ENCODE measurements at places on chromosomes 6 and 20. TPM values are rescaled to one million over a fixed set of nuclear protein-coding genes. Genes with fewer than 3 reads are reported as not detected.

- H3K4me3 ChIP-seq, result no peak overlapping the region
- DNase-seq, result no peak
- no peaks in the 10 kb centered on the region for H3K36me3 ChIP-seq
- H3K4me1 ChIP-seq, result no peaks in the 10 kb centered on the region
- no peaks in the 10 kb centered on the region for H3K27me3 ChIP-seq
Measured at GRCh38 chr20:6819599-6819998, 52.1 kb downstream of the BMP2 start.

GRCh38 chr6:11198663-11199603 lies 33.5 kb downstream of the NEDD9 start:
- H3K27me3 ChIP-seq, result no peaks in the 10 kb centered on the region
- H3K27ac ChIP-seq, result peak overlapping the region; percentile 91
- peaks cover 80% of the 10 kb centered on the region for H3K4me1 ChIP-seq
- H3K4me3 ChIP-seq, result peak overlapping the region; percentile 42

DNA sequence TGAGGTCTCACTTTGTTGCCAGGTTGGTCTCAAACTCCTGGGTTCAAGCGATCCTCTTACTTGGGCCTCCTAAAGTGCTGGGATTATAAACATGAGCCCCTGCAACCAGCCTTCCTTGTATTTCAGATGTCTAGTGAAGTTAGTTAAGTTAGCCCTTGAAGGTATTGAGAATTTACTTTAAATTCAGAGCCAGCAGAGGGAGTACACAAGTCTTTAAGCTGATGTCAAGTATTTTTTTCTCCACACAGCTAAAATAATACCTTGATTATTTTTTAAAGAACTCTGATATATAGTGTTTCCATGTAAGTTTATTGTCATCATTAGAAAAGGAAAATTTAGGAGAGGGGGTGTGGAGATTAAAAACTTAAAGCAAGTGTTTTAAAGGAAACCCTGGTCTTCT lies 9.8 kb downstream of the FOXO3 start:
- no peak overlapping the region for H3K27ac ChIP-seq
- peaks cover 6% of the 10 kb centered on the region for H3K27me3 ChIP-seq
- peaks cover 24% of the 10 kb centered on the region for H3K4me1 ChIP-seq
- H3K4me3 ChIP-seq, result no peak overlapping the region
- H3K36me3 ChIP-seq, result peaks cover 37% of the 10 kb centered on the region

The RPS10 gene
- 1,606 TPM for total RNA-seq

DNA sequence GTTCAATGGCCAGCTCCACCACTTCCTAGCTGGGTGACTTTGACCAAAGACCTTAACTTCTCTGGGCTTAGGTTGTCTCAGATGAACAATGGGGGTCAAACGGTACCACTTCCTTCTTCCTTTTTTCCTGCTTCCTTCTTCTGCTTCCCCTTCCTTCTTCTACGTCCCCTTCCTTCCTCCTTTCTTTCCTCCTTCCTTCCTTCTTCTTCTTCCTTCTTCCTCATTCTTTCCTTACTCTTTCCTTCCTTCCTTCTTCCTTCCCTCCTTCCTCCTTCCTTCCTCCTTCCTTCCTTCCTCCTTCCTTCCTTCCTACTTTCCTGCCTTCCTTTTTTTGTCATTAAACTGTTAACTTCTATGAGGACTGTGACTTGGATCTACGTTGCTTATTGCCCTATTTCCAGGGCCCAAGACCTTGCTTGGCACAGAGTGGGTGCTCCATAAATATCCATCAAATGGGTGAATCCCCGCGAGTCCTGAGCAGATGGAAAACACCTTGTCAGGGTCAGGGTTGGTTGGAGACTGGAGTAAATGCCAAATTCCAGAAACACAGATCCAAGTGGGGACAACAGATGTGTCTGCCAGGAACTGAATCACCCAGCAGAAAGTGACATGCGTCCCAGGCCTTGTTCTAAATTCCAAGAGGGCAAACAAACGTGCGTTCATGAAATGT lies 243.3 kb downstream of the PREX1 start:
- H3K36me3 ChIP-seq, result no peaks in the 10 kb centered on the region
- DNase-seq, result no peak
- no peaks in the 10 kb centered on the region for H3K4me1 ChIP-seq
- no peak overlapping the region for H3K4me3 ChIP-seq
- H3K27ac ChIP-seq, result no peak overlapping the region

GRCh38 chr6:130600880-130601341 lies 226.3 kb upstream of the SMLR1 start:
- H3K27ac ChIP-seq, result no peak overlapping the region
- peaks cover 12% of the 10 kb centered on the region for H3K4me1 ChIP-seq
- H3K4me3 ChIP-seq, result no peak overlapping the region
- H3K27me3 ChIP-seq, result peaks cover 4% of the 10 kb centered on the region

The CRISP2 gene
- total RNA-seq, result not detected

DNA sequence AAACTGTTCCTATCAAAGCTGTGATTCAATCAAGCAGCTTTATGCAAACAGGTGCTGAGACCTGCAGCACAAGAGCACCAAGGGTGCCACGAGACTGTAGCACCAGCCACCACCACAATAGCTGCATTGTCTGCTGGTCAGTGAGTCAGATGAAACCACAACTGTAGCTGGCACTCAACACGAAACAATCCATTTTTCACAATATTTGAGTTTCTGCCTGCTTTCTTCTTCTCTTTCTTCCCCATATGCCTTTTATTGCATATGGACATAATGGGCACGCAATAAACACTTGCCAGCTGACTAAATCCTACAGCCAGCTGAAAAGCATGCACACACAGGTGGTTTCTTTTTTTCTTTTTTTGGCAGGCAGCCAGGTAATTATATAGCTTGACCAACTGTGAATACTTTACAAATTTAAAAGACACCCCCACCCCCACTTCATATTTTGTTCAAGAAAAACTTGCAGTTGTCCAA lies 16.6 kb downstream of the SLC2A12 start:
- H3K36me3 ChIP-seq, result no peaks in the 10 kb centered on the region
- no peak for DNase-seq
- peaks cover 26% of the 10 kb centered on the region for H3K4me1 ChIP-seq
- no peak overlapping the region for H3K27ac ChIP-seq

The GTSF1L gene
- not detected for total RNA-seq

- H3K27ac ChIP-seq, result no peak within 1 kb of the TSS
- peaks cover 86% of the 10 kb centered on the region for H3K27me3 ChIP-seq
- DNase-seq, result no peak
- H3K36me3 ChIP-seq, result no peaks in the 10 kb centered on the region
- H3K4me3 ChIP-seq, result no peak within 1 kb of the TSS
Measured at GRCh38 chr20:57266291-57267157, at the start of gene BMP7. Gene BMP7 (minus strand): TSS chr20:57266641. CDS start chr20:57266122, 519 bp downstream.

GRCh38 chr6:169529931-169530751 lies 171.7 kb downstream of the WDR27 start:
- peak overlapping the region; percentile 74 for H3K27ac ChIP-seq
- peak overlapping the region; percentile 31 for H3K4me3 ChIP-seq
- peaks cover 20% of the 10 kb centered on the region for H3K4me1 ChIP-seq
- H3K27me3 ChIP-seq, result peaks cover 2% of the 10 kb centered on the region
- peak; percentile 37 for DNase-seq

DNA sequence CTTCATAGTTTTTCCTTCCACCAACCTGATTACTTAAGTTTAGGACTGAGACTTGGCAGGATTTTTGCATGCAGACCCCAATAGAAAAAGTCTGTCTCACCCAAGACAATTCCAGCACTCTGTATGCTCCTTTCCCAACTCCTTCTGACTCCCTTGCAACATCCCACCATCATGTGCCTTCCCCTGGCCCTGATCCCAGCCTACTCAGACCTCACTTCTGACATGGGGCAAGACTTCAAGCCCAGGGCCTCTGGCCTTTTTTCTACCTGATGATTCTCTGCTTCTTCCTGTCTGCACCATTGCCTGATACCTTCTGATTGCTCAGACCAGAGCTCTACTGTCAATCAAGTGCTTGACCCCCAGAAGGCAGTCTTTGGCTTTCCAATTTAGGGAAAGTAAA lies 96.6 kb downstream of the HAO1 start:
- H3K4me3 ChIP-seq, result no peak overlapping the region
- no peak overlapping the region for H3K27ac ChIP-seq
- H3K36me3 ChIP-seq, result no peaks in the 10 kb centered on the region
- H3K27me3 ChIP-seq, result no peaks in the 10 kb centered on the region

DNA sequence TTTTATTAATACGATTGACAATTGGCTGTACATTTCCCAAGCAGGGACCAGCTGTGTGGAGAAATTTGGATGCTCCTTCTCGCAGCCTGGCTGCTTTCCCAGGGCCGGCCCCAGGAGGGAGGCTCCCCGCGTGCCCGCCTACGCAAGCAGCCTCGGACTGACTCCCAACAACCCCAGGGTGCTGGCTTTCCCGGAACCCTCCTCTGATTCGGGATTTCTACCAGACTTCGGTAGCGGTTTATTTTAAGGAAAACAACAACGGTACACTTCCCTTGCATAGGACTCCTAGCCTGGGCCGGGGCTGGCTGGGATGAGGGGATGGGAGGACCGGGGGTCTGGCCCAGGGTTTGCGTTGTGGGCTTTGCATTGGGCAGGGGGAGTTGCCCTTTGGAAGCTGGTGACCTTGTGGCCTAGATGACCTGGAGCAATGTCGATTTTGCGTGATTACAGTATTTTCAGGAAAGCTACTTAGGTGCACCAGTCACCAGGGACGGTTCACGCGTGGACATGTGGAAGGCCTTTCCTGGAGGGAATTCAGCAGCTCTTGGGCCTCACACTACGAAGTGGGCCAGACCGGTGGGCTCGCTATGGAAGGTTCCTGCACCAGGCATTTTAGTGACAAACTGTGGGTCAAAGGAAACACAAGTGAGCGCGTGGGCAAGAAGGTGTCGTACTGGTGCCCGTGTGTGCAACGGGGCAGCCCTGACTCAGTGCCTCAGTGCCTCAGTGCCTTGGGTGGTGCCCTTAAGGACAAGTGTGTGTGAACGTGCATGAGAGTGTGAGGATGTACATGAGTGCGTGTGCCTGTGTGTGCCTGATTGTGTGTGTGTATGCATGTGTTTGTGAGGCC lies 20.7 kb upstream of the PHACTR3 start:
- H3K4me1 ChIP-seq, result peaks cover 14% of the 10 kb centered on the region
- peaks cover 6% of the 10 kb centered on the region for H3K27me3 ChIP-seq
- H3K27ac ChIP-seq, result no peak overlapping the region

DNA sequence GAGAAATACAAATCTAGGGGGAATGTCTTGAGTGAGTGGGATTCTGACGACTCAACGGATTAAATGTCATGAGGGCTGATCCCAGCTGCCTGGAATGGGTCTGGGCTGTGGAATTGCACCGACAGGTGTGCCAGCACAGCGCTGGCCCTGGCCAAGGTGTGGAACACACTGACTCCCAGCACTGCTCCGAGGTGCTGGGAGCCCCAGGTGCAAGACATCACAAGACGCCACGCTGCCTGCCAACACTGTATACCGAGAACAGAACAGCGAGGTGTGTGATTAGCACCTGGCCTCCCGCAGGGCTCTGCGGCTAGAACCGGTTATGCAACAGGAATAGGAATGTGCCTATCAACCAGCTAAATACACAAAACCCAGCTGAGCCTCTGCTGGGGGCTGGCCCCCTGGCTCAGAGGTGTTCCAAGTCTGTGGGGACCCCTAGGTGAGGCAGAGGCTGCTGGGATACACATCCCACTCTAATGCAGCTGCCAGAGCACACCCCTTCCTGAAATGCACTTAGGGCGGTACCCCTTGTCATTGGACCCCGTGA lies 24.8 kb upstream of the APMAP start:
- H3K4me3 ChIP-seq, result no peak overlapping the region
- peak overlapping the region; percentile 36 for H3K27ac ChIP-seq
- no peaks in the 10 kb centered on the region for H3K27me3 ChIP-seq
- H3K36me3 ChIP-seq, result peaks cover 3% of the 10 kb centered on the region
- H3K4me1 ChIP-seq, result no peaks in the 10 kb centered on the region

The GJA10 gene
- not detected for total RNA-seq

DNA sequence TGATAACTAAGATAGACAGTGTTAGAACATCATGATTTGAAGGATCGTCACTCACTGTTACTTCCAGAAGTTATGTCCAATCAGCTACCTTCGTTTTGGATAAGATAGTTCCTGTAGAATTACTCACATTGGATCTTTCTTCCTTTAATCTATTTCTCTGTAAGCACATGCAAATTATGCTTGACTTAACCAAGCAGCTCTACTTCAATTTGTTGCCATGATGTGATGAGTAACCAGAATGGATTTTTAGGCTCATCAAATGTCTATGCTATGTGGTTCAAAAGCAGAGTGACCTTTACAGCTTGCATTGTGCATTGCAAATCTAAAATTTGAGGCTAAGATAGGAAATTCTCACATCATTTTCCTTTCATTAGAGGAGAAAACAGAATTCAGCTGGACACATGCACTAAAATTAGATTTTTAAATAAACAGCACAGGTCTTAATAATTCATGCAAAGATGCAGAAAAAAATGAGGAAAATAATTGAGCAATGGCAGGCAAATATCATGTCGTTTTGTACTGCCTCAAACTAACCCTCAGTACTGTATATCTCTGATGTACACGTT lies 76.7 kb upstream of the ZFP64 start:
- no peak for DNase-seq
- H3K36me3 ChIP-seq, result no peaks in the 10 kb centered on the region
- H3K4me1 ChIP-seq, result no peaks in the 10 kb centered on the region
- no peak overlapping the region for H3K27ac ChIP-seq
- no peak overlapping the region for H3K4me3 ChIP-seq

DNA sequence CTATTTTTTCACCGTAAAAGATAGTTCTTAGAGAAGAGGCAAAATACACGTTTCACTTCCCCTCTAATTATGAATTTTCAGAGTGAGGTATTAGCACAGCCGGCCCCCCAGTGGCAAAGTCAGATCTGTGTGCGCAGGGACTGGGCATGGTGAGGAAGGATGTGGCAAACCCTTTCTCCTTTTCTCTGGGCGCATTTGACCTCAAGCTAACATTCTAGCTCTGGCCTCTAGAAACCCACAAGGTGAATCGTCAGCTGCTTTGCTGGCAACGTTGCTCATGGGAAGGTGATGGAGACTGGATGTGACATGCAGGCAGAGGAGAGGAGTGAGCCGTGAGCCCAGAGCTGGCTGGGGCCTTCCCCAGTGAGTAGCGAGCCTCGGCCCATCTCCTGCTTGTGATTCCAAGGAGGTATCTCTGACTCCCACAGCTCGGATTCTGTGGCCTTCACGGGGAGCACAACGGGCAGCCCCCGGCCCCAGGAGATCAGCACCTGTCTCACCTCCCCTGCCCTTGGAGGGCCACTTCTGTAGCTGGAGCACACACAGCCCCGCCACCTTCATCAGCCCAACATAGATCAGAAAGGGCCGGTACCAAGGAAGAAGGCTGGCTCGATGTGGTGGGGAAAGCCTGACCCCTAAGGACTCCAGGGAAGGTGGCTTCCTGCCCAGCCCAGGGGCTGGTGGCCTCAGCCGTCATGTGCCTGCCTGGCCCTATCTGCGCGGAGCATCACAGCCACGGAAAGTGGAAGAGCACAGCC lies 152.8 kb downstream of the TAF4 start:
- no peak overlapping the region for H3K4me3 ChIP-seq
- H3K27me3 ChIP-seq, result no peaks in the 10 kb centered on the region
- no peaks in the 10 kb centered on the region for H3K36me3 ChIP-seq
- H3K4me1 ChIP-seq, result peaks cover 7% of the 10 kb centered on the region

The DEFB110 gene
- not detected for total RNA-seq

GRCh38 chr6:26159357-26160273 lies 72.4 kb downstream of the HFE start:
- peak overlapping the region; percentile 97 for H3K27ac ChIP-seq
- H3K27me3 ChIP-seq, result peaks cover 3% of the 10 kb centered on the region
- H3K4me3 ChIP-seq, result peak overlapping the region; percentile 92

Measured in activated CD4-positive, alpha-beta T cell treated with anti-CD3 and anti-CD28 coated beads, Interleukin-2, amount 10 ng/mL, durations not matched to agents 7 days and 5 days (primary cell).